ENCODE measurements at places on chromosomes 2 and 18.

DNA sequence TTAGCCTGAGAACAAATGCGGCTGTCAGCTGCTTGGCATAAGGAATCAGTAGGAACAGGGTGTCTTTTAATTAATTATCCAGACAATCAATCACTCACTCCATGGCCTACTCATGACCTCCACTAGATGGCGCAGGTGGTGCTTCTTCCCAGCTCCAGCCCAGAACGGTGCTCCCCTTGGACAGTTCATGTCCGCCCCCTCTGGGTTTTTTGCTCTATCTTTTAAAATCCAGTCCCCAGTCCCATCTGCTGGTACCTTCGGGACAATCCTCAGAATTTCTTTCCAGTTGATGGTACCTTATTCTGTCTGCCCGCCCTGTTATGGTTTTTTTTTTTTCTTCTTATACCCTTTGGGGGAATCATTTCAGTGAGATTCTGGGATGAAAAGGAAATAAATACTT lies 99.8 kb downstream of the CACNB4 start:
- peak; percentile 4 for DNase-seq

DNA sequence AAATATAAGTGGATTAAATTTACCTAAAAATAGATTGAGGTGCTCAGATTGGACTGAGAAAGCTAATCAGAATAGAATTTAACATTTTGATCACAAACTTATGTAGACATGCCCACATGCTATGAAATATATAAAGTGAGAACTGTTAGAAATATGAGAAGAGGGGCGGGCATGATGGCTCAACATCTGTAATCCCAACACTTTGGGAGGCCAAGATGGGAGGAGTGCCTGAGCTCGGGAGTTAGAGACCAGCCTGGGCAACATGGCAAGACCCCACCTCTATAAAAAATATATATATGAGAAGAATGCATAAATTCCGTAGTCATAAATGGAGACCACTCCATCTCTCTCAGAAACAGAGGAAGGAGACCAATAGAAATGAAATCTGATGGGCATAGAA lies 25.7 kb downstream of the NTSR2 start:
- DNase-seq: no peak

DNA sequence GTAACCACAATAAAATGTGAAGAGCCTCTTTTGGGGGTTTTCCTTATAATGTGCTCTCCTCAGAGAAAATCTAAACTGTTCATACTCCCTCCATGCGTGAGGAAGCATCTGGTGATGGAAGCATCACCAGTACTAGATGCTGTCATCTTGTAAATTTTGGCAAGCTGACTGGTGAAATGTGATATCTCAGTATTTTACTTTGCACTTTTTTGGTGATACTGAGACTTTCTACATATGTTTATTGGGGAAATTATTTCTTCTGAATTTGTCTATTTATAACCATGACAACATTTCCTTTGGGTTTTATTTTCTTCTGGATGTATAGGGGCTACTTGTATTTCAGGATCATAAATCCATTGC lies 95.9 kb upstream of the DLGAP1 start:
- no peak for DNase-seq

- no peak for DNase-seq
Measured at GRCh38 chr18:8787371-8787670, 82.0 kb downstream of the MTCL1 start.

- DNase-seq: no peak
Measured at GRCh38 chr2:172550419-172550818, 5.5 kb upstream of the PDK1 start.

DNA sequence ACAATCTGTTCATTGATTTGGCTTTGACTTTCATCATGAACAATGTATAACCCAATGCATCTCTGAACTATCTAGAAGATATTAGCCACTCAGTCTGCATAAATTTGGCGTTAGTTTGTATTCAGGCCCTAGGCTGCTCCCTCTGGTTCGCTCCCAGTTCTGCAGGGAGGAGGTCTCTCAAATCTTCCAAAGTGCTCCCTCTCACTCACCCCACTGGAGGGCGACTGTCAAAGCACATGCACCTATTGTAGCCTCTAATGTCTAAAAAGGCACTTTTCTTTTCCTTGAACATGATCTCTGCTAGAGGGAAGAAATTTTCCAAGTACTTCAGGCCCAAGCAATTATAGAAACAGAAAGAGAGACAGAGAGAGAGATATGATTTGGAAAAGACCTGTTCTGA lies 291.5 kb downstream of the TDRD15 start:
- DNase-seq: no peak

Measured in NCI-H1105 (cell line).